ENCODE measurements at places on chromosomes 2 and 18.

GRCh38 chr18:9782073-9782857, 74.2 kb downstream of the RAB31 start:
- DNase-seq = peak; percentile 54

DNA sequence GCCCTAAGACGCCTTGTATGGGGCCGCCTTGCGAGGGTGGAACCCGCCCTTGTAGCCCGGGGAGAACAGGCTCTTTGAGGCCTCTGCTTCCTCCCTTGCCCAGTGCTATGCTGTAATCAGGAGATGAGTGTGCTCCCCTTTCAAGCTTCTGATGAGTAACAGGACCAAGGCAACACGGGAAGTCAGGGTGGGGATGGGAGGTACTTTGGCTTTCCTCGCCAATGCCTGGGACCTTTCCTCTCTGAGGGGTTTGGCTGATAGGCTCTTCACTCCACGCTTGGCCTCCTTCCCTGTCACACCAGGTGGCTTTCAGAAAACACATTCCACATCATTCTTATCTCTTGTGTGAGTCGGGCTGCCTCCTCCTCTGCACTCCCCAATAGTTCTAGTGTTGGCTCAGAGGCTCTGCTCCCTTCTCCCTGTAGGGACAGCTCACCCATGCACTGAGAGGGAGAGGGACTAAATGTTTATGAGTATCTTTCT, 223.7 kb upstream of the TRIB2 start:
- no peak for DNase-seq

- no peak for DNase-seq
These were observed 131.5 kb downstream of the PRKCE start for GRCh38 chr2:45782986-45783385.

GRCh38 chr2:213834331-213834730, 550.1 kb downstream of the SPAG16 start:
- peak; percentile 23 for DNase-seq

- no peak for DNase-seq
These were observed 39.1 kb downstream of the ROCK2 start for GRCh38 chr2:11305338-11305737.
